Stimulated activated CD4-positive, alpha-beta T cell treated with anti-CD3 and anti-CD28 coated beads, Interleukin-12 subunit alpha, Interleukin-12 subunit beta, amount 100 ng/mL, for 48 hours (primary cell): ENCODE measurements at places on chromosomes 7 and 10.

GRCh38 chr10:75358835-75359421 lies 42.6 kb downstream of the ZNF503 start:
- no peak for DNase-seq

GRCh38 chr10:106761906-106762305 lies 402.6 kb downstream of the SORCS1 start:
- no peak for DNase-seq

DNA sequence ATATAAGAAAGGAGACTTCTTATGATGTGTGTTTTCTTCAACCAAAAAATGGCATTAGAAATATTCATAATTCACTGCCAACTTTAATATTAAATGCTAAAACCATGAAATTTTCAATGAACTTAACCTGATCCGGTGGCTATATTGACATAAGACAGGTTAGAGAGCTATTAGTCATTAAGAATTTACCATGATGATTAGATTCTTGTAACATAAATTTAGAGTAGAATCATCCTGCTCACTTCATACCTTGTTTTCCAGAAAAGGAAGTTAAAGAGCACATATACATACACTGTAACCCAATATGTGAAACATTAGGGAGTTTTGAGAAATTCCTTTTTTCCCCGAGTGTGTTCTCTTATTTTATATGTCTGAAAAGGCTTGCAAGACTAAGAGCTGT lies 430.3 kb upstream of the SEMA3A start:
- no peak for DNase-seq

DNA sequence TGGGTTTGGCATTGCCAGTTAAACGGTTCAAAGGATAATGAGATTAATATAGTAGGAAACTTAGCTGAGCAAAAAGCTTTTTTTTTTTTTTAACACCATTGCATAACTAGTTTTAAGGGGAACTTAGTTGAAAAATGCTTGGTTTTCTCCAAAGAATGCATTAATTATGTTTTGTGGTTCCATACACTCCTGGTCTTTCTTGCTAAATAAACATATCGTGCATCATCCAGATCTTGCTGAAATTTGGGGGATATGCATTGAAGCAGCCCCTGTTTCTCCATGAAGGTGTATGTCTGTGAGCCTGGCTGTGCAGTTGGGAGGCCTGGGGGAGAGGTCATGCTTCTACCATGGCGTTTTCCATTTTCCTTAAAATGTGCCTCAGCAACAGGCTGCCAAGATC lies 558.2 kb upstream of the GALNT17 start:
- DNase-seq, result no peak

GRCh38 chr7:65992526-65992925 lies 10.5 kb upstream of the GUSB start:
- DNase-seq, result no peak

DNA sequence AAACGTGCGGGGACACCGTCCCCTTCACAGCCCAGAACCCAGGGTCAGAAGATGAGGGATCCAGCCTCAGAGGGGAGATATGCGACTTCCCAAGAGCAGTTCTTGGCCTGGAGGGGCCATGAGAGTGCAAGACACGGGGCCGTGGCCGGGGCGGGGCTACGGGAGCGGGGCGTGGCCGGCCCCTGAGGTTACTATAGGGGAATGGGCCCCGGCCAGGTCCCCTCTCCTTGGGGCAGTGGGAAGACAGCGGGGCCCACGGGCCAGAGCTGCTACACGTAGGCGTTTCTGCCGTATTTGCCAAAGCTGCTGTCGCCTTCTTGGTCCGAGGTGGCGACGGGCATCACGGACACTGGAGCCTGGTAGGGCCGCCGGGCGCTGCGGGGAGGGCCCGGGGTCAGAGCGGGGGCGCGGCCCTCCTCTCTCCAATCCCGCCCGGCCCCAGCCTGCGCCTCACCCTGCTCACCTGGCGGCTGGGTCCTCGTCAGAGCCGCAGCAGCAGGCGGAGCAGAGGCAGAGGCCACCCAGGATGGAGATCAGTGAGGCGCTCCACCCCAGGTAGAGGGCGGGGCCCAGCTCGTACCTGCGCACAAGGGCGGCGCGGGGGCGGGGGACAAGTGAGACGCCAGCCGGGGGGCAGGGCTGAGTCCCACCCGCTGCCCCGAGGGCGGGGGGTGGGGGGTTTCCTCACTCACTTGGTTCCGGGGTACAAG lies 5.3 kb downstream of the CLDN15 start:
- DNase-seq, result no peak

GRCh38 chr7:156065400-156065799 lies 253.1 kb upstream of the SHH start:
- DNase-seq, result no peak

DNA sequence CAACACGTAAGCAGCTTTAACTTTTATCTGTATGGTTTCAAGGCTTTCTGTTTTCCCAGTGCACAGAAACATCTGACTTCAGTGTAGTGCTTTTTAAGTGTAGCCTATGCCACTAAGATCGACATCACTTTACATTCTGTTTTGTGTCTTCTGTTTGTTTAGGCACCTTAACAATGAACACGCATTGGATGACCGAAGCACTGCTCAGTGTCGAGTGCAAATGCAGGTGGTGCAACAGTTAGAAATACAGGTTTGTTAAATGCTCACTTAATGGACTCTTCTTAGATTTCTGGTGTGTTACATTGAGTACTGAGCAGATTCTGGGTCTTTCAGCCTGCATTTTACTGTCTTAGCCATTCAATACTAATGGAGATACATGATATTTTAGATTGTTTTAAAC lies 237.4 kb downstream of the FOXP2 start:
- no peak for DNase-seq

DNA sequence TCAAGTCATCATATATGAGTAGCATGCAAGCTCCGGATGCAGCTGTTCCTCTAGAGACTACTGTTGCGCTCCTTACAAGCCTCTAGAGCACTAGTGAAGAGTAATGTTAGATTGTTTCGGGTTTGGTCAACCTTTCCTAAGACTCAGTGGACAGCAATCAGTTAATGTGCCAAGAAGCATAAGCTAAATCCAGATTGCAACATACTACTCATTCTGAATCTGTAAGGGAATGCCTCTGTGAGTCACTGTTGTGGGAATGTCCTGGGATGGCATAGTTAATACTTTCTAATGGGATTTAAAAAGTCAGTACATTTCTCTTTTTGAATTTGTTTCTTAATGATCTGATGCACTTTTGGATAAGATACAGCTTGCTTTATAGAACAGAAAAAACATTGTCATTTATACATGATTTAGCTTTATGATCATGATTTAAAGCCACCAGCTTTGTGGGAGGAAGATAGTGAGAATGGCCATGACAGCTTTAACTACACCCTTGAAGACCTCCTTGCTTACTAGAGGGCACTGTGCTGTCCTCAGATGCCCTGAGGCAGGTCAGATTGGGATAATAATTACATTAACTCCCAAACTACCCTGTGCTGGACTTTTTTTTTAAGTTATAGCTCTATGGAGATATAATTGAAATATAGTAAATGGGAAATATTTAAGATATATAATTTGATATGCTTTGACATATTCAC lies 138.4 kb downstream of the SDK1 start:
- no peak for DNase-seq

- DNase-seq, result no peak
Measured at GRCh38 chr10:48399056-48399541, 92.6 kb downstream of the MAPK8 start.

GRCh38 chr7:28509251-28510025 lies 97.1 kb downstream of the CREB5 start:
- DNase-seq, result no peak

DNA sequence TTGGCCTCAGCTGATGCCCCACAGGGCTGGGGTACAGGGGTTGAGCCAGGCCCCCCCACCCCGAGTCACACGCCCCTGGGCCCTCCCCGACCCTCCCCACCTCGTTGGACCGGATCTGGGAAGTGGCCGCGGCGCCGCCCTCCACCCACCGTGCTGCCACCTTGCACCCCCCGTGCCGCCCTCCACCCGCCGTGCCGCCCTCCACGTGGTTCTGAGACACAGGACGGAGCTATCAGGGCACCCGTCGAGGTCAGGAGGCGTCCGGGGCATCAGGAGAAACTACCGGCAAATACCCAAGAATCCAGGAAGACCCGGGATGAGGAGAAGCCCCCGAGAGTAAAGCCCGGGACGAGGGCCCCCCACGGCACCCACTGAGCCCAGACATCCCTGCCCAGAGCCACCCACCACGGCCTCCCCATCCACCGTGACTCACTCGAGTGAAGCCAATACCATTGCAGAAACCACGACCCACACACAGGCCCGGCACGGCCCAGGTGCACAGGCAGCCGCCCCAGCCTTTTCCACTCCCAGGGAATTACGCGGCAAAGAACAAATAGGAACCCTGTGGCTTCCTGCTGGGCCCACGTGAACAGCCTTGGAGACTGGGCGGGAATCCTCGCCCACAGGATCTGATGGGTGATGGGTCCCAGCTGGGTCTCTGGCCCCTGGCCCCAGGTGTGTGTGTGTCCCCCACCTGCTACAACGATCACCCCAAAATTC lies 34.0 kb downstream of the ADAP1 start:
- no peak for DNase-seq

- no peak for DNase-seq
Measured at GRCh38 chr7:80536426-80536825, 24.6 kb upstream of the GNAT3 start.

DNA sequence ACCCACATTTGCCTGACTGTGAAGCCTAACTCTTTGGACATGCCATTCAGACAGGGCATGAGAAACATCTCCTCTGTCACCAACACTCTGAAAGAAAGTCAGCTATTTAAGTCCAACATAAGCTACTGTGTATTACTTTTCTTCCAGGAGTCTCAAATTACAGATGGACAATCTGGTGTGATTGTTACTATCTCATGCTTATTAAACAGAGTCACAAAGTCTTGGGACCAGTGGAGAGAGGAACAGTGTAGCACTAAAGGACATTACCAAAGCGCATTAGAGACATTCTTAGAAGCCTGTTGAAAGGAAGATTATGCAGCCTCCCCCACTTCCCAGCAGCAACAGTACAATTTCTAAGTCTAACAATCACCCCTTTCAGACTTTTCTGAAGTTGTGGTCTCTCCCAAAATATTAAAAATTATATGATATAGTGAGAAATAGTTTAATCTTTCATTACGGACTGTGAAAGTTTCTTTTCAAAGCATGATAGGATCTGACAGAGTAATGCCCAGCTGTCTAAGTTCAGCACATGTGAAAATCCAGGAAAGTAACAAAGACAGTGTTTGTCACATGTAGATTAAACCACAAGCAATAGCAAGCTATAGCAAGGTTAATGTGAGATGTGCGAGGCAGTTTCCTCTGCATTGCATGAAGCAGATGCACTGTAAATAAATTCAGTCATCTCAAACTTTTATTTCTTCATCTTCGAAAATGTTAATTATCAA lies 280.9 kb upstream of the FZD8 start:
- no peak for DNase-seq

GRCh38 chr7:107045980-107046379 lies 1.5 kb downstream of the PRKAR2B start:
- DNase-seq, result no peak

DNA sequence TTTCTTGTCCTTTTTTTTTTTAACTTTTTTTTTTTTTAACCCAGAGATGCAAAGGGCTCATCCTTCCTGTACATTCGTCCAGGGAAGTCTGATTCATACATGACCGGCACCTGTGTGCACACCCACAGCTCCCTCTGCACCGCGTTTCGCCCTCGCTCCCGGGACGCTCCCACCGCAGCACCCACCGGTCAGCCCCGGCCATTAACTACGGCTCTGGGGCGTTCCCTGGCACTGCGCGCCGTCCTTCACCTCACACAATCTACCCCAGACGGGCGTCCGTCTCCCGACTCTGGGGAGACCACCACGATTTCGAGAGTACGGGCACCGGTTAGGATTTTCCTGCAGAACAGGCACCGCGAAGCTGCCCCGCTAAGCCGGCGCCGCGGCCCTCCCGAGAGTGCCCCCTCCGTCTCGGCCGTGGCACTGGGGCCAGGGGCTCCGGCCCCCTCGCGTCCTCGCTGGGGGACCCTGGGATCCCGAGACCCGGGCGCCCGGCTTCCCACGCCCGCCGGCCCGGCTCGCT lies 452 bp downstream of the ATE1 start:
- DNase-seq, result peak; percentile 14

- no peak for DNase-seq
Measured at GRCh38 chr7:37832194-37832593, 16.2 kb upstream of the NME8 start.

DNA sequence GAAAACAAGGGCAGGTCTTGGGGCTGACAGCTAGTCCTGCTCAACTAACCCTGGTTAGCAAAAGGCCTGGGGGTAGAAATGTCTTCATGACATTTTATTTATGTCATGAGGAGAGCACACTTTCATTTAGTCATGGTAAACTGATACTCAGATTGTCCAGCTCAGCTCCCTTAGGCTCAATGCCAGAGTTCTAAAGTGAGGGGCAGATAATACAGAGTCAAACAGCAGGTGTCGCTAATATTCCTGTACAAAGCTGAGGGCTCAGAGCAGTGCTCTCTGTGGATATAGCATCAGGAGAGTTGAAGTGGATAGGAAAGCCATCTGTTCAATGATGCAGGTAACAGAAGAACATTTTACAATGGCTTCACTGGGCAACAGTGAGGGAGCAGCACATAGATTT lies 26.8 kb upstream of the CALCR start:
- DNase-seq, result no peak

DNA sequence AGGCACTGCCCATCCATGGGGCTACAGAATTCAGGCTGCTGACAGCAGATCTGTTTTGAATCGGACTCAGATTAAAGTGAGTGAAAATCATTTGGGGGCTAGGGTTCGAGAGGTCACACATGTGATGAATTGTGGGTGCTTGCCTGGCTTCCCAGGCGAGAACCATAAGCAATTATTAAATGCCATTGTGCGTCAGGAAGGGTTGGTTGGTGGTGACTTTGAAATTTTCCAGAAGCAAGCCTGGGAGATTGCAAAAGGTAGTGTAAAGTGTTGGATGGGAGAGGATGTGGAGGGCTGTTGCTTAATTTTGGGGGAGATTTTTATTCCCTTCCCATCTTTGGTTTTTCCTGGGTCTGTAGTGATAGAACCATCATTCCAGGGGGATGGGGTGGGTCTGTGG lies 34.6 kb downstream of the LRMDA start:
- no peak for DNase-seq

DNA sequence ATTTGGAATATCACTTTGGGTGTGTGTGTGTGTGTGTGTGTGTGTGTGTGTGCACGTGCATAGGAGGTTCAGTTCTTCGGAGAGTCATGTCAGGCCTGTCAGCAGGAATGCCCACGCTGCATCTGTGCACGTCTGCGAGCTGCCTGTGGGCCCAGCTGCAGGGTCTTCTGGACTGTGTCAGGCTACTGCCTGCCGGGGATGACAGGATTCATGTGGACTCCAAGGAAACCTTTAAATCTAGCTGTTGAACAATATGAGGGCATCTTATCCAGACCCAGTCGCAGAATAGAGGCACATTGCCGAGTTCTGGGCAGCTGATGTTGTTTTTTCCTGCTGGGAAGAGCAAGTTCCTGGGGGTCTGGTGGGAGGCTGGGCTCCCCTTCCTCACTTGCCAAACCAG lies 19.0 kb downstream of the AQP1 start:
- no peak for DNase-seq

- DNase-seq, result no peak
Measured at GRCh38 chr10:126663328-126663727, 7.2 kb downstream of the C10orf90 start.
